Right lung (tissue), 10 donors: ENCODE measurements at places on chromosomes 5 and 9.

DNA sequence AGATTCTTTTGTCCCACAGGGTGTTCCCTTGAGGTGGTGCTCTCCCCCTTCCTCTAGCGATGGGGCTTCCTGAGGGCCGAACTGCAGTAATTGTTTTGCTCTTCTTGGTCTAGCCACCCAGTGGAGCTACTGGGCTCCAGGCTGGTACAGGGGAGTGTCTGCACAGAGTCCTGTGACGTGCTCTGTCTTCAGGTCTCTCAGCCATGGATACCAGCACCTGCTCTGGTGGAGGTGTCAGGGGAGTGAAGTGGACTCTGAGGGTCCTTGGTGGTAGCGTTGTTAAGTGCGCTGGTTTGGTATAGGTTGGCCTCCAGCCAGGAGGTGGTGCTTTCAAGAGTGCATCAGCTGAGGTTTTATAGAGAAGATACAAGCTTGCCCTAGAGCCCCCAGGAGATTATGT, 20.4 kb upstream of the CEP72 start:
- DNase-seq = no peak

GRCh38 chr9:128314697-128315096, 7.5 kb downstream of the TRUB2 start:
- no peak for DNase-seq

GRCh38 chr9:109689701-109690100, 90.3 kb upstream of the PALM2AKAP2 start:
- no peak for DNase-seq

- no peak for DNase-seq
These were observed 41.4 kb downstream of the CPLANE1 start for GRCh38 chr5:37207802-37208201.

- DNase-seq = no peak
These were observed 570.6 kb downstream of the EFNA5 start for GRCh38 chr5:107100121-107100520.

- no peak for DNase-seq
These were observed 18.5 kb downstream of the PDZD2 start for GRCh38 chr5:31657315-31657979.

DNA sequence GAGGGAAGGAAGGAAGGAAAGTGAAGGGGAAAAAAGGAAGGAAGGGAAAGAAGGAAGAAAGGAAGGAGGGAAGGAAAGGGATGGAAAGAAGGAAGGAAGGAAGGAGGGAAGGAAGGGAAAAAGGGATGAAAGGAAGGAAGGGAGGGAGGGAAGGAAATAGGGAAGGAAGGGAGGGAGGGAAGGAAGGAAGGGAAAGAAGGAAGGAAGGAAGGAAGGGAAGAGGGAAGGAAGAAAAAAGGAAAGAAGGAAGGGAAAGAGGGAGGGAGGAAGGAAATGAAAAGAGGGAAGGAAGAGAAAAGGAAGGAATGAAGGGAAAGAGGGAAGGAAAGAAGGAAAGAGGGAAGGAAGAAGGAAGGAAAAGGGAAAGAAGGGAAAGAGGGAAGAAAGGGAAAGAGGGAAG, 136.9 kb downstream of the BARX1 start:
- no peak for DNase-seq

GRCh38 chr5:26945901-26946300, 92.5 kb downstream of the CDH9 start:
- DNase-seq = no peak
